ENCODE measurements at places on chromosomes 13 and 19.

GRCh38 chr13:112819111-112819510 is 129.3 kb downstream of the ATP11A start:
- H3K36me3 ChIP-seq = peaks cover 33% of the 10 kb centered on the region
- H3K4me1 ChIP-seq = no peaks in the 10 kb centered on the region
- no peak overlapping the region for H3K27ac ChIP-seq
- peak; percentile 37 for DNase-seq
- no peaks in the 10 kb centered on the region for H3K27me3 ChIP-seq
- H3K4me3 ChIP-seq = no peak overlapping the region

- DNase-seq = no peak
- H3K27ac ChIP-seq = no peak overlapping the region
- H3K4me3 ChIP-seq = no peak overlapping the region
Measured at GRCh38 chr13:43229506-43229905, 206.1 kb downstream of the DNAJC15 start.

DNA sequence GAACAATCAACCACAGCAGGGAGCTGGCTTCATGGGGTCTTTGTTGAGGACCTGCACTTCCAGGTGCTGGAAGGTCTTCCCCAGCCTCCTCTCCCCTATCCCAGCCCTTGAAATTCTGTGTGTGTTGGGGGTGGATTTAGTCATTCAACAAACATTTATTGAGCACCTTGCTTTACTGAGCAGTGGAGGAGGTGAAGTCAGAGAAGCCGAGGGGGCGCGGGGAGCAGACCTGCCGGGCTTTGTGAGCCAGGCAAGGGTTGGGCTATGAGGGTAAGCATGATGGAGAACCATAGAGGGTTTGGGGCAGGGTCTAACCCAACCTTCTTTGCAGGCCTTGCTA is 3.5 kb upstream of the C19orf85 start:
- no peak for DNase-seq
- H3K27ac ChIP-seq = no peak overlapping the region
- H3K4me1 ChIP-seq = peaks cover 3% of the 10 kb centered on the region
- H3K27me3 ChIP-seq = peaks cover 2% of the 10 kb centered on the region

DNA sequence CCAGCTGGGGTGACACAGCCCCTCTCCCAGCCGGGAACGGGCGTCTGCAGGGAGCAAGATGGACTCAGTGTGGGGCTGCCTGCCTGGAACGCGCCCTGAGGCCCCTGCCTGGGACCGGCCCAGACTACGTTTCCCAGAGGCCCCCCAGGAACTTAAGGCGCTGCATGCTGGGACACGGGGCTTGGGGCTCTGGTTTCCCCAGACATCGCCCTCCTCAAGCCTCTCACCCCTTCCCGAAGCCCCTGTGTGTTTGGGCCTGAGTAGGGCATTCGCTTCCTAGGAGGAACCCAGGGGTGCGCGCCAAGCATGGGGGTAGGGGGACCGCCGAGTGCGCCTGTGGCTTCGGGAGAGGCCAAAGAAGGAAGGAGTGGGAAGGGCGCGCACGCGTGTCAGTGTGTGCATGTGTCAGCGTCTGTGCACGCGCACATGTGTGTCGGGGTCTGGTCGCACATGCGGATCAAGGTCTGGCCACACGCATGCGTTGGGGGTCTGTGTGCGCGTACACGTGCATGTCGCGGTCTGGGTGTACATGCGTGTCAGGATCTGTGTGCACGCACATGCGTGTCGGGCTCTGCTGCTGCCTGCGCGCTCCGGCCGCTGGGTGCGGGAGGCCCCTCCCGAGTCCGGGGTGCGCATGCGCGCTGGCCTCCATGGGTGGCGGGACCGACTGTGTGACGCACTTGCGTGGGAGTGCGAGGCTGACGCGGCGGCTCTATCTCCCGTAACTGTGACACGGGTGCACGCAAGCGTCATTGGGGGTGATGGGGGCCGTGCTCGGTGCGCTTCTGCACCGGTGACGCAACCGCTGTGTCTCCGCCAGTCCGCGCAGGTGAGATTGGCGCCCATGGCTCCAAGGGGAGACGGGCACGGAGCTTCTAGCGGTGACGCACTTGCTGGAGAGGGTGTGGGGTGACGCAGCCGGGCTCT is 16.2 kb downstream of the ZNF331 start:
- H3K4me3 ChIP-seq = peak overlapping the region; percentile 93
- H3K27me3 ChIP-seq = no peaks in the 10 kb centered on the region
- H3K36me3 ChIP-seq = peaks cover 48% of the 10 kb centered on the region
- DNase-seq = peak; percentile 93
- H3K4me1 ChIP-seq = peaks cover 13% of the 10 kb centered on the region

GRCh38 chr13:77565635-77566034 is 30.1 kb downstream of the SCEL start:
- no peak for DNase-seq
- no peak overlapping the region for H3K4me3 ChIP-seq
- H3K4me1 ChIP-seq = no peaks in the 10 kb centered on the region
- H3K27ac ChIP-seq = no peak overlapping the region

- peak overlapping the region; percentile 37 for H3K4me3 ChIP-seq
- peaks cover 28% of the 10 kb centered on the region for H3K4me1 ChIP-seq
- peaks cover 7% of the 10 kb centered on the region for H3K27me3 ChIP-seq
- peak overlapping the region; percentile 72 for H3K27ac ChIP-seq
- peaks cover 15% of the 10 kb centered on the region for H3K36me3 ChIP-seq
Measured at GRCh38 chr19:17522988-17523872, 11.8 kb downstream of the PGLS start.

- no peaks in the 10 kb centered on the region for H3K36me3 ChIP-seq
- H3K4me1 ChIP-seq = no peaks in the 10 kb centered on the region
- DNase-seq = no peak
Measured at GRCh38 chr13:101572456-101572855, 120.0 kb downstream of the ITGBL1 start.

- H3K4me3 ChIP-seq = no peak overlapping the region
- no peak overlapping the region for H3K27ac ChIP-seq
- peaks cover 16% of the 10 kb centered on the region for H3K36me3 ChIP-seq
Measured at GRCh38 chr13:27659145-27659865, 37.6 kb downstream of the POLR1D start.

- no peaks in the 10 kb centered on the region for H3K4me1 ChIP-seq
- DNase-seq = no peak
- H3K4me3 ChIP-seq = no peak overlapping the region
- no peak overlapping the region for H3K27ac ChIP-seq
- H3K27me3 ChIP-seq = peaks cover 2% of the 10 kb centered on the region
- peaks cover 2% of the 10 kb centered on the region for H3K36me3 ChIP-seq
Measured at GRCh38 chr13:26017932-26018665, 33.7 kb downstream of the SHISA2 start.

GRCh38 chr19:50377517-50377916 is 1.3 kb downstream of the NR1H2 start:
- H3K27ac ChIP-seq = peak overlapping the region; percentile 99
- no peaks in the 10 kb centered on the region for H3K27me3 ChIP-seq
- H3K4me3 ChIP-seq = no peak overlapping the region
- peaks cover 20% of the 10 kb centered on the region for H3K4me1 ChIP-seq
- peaks cover 29% of the 10 kb centered on the region for H3K36me3 ChIP-seq
- no peak for DNase-seq

DNA sequence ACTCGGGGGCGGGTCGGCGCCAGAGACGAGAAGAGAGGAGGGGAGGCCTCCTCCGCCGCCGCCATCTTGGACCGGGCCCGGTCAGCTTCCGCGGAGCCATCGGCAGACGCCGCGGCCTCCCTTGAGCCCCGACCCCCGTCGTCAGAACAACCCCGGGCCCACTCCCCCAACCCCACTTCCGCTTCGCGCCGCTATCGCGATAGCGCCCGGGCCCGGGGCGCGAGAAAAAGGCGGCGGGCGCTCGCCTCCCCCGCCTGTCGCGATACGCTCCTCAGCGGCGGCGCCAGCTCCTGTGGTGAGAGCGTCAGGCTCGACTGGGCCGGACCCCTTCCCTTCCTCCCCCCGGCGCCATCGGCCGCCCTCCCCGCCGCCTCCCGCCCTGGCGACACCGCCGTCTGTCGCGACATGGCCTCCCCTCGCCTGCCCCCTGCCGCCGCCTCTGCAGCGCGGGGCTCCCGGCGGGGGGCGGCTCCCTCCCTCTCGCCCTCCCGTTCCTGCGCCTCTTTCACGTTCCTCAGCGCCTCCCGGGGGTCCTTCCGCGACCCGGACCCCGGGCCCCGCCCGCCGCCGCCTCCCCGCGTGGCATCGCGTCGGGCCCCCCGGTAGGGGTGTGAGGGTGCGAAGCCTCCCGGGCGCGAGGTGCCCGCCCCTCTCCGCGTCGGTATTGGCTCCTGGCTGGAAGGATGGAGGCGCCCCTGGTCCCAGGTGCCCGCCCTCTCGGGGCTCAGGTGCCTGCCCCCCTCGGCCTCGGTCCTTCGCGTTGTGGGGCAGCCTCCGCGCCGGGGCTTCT is at the start of gene CNOT3:
Gene CNOT3, plus strand, starts transcription at position 64 of the 790 bp plus-strand sequence. CDS start 5,217 bp downstream, outside the sequence.
- H3K4me3 ChIP-seq = peak within 1 kb of the TSS; percentile 80
- peaks cover 4% of the 10 kb centered on the region for H3K36me3 ChIP-seq
- H3K27ac ChIP-seq = peak within 1 kb of the TSS; percentile 90
- H3K27me3 ChIP-seq = no peaks in the 10 kb centered on the region
- peaks cover 41% of the 10 kb centered on the region for H3K4me1 ChIP-seq

DNA sequence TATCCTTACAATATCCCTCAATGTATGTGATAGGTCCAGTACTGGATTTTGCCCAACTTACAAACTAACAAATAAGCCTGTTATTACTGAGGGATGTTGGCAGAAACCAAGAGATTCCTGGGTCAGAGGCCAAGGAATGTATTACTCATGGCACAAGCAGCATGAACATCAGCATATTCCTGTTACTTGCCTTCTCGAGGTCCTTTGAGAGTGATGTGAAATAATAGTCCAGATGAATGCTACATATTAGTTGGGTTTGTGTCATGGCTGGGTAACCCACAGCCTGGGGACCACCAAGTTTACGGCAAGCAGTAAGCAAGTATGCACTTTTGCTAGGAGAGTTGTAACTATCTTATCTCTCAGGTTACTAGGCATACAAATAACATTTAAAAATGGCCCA is 384.5 kb upstream of the GPC6 start:
- H3K27me3 ChIP-seq = no peaks in the 10 kb centered on the region
- H3K4me3 ChIP-seq = no peak overlapping the region
- H3K4me1 ChIP-seq = no peaks in the 10 kb centered on the region
- H3K36me3 ChIP-seq = no peaks in the 10 kb centered on the region
- H3K27ac ChIP-seq = no peak overlapping the region

- H3K27me3 ChIP-seq = no peaks in the 10 kb centered on the region
- H3K4me3 ChIP-seq = no peak overlapping the region
- no peak for DNase-seq
- H3K4me1 ChIP-seq = peaks cover 4% of the 10 kb centered on the region
- H3K27ac ChIP-seq = no peak overlapping the region
Measured at GRCh38 chr19:40304306-40304705, 19.2 kb upstream of the AKT2 start.

All from activated CD8-positive, alpha-beta memory T cell treated with anti-CD3 and anti-CD28 coated beads, Interleukin-2, amount 10 ng/mL, durations not matched to agents 7 days and 5 days (primary cell).